NCI-H524 (cell line): ENCODE measurements at places on chromosomes 11 and 22.

GRCh38 chr11:16876053-16876752 is 137.8 kb downstream of the C11orf58 start:
- DNase-seq: no peak

DNA sequence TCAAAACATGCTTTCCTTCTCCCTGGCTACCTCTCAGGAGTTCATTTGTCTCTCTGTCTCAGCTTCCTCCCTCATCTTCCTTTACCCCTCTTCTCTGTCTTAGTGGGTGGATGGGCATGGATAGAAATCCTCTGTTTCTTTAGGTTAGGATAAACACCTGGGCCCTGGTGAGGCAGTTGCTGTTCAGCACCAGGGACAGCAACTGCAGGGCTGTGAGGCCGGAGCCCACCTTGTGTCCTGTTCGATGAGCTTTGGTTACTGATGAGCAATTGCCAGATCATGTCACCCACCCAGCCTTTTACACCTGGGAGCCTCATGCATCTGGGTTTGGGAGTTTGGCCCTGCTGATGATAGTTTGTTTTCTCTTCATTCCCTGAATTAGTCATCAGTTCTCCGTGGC is 6.1 kb upstream of the CRYBB3 start:
- no peak for DNase-seq

DNA sequence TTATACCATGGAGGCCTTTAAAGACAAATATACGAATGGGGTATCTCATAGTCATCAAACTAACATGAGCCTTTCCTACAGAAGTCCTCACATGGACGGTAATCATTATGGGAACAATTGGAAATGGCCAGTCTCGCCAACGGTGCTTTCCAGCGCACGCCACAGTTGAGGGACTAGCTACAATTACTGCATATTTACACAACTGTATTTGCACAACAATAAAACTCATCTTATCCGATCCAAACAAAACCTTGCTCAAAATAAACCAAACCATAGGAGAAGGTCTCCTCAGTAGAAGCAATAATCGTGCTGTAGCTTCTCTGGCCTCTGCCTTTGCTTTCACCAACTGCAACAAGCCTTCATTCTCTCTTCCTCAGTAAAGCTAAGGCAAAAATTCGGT is 5.9 kb downstream of the CADM1 start:
- DNase-seq: no peak

GRCh38 chr22:50236731-50237409 is 8.0 kb downstream of the TUBGCP6 start:
- DNase-seq: peak; percentile 40

DNA sequence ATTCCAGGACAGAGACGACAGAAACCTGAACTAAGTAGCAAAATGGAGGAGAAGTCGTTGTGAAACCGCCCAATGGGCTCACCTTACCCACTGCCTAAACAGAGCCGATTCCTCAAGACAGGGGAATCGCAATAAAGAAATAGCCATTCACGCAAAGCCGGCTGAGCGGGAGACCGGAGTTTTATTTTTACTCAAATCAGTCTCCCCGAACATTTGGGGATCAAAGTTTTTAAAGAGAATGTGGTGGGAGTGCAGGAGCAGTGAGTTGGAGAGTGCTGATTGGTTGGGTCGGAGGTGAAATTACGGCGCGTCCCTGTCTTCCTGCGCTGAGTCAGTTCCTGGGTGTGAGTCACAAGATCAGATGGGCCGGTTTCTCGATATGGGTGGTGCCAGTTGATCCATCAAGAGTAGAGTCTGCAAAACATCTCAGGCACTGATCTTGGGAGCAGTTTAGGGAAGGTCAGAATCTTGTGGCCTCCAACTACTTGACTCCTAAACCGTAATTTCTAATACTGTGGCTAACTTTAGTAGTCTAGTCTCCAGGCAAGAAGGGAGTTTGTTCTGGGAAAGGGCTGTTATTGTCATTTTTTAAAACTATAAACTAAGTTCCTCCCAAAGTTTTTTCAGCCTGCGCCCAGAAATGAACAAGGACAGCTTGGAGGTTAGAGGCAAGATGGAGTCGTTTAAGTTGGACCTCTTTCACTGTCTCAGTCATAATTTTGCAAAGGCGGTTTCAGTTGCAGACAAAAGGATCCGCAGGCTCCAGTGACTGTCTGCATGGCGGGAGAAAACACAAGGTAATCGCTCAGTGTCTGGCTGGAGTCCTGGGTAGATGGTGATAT is 34.1 kb downstream of the OR4D9 start:
- no peak for DNase-seq

DNA sequence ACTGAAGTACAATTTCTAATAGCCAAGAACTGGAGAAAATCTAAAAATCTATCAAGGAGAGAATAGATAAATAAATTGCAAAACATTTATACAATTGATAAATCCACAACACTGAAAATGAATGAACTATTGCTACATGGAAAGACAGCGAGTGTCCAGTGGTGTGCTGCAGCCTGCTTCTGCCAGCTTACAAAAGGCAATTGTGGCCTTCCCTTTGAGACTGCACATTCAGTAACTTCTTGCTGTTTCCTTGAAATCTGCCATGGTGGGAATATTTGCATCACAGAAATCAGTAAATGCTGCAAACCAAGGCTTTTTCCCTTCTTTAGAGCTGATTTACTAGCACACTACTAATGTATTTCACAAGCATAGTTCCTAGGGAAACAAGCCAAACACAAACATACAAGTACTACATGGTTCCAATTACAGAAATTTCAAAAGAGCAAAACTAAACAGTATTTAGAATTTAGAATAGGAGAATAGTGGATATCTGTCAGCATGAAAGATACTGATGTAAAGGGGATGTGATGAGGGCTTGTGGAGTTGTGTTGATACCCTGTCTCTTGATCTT is 76.9 kb upstream of the TRIM77 start:
- DNase-seq: no peak

DNA sequence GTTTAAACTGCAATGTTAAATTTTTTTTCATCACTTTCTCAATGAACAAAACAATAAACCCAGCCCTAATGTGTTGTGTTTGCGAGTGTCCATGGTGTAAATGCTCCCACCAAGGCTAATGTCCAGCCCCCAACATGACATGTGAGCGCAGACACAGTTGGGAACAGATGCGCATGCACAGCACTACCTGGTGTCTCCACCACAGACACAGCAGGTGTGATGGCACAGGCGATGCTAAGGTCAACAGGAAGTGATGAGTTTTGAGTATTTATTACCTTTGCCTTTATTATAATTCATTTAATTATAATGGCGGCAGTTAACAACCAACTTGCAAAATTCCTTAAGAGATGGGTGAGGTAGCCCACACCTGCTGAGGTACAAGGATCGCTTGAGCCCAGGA is 42.9 kb downstream of the MICAL3 start:
- DNase-seq: no peak

- DNase-seq: no peak
These were observed 11.3 kb downstream of the TRIM66 start for GRCh38 chr11:8671193-8671612.

DNA sequence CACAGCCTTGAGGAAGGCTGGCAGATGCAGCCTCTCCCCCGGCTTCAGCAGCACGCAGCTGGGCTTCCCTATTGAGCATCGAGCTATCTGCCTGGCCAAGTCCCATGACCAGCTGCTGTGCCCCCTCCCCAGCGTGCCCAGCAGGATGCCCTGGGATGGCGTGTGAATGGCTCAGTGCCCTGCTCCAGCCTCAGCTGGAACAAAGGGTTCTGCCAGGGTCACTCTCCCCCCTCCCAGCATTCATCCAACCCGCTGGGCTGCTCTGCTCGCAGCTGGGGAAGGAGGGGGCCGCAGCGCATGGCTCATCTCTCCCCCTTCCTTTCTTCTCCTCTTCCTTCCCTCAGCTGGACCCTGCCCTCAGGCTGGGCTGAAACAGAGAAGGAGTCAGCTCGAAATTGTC is 14.5 kb downstream of the LRP4 start:
- no peak for DNase-seq

DNA sequence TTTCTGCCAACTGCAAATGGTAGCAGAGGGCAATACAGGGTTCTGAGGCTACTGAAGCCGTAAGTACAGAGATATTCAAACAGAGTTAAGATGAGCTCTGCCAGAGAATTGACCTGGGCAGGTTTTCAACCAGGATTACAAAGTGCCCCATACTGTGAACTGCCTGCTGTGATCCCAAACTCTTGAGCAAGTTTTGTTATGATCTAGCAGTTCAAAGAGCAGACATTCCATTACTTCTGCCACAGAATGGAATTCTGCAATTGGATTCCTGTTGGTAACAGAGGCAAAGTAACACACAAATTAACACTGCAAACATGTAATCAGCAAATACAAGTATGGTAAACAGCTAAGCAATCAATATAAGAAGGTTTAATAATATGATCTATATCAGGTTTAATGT is 31.2 kb downstream of the ALG9 start:
- DNase-seq: no peak

DNA sequence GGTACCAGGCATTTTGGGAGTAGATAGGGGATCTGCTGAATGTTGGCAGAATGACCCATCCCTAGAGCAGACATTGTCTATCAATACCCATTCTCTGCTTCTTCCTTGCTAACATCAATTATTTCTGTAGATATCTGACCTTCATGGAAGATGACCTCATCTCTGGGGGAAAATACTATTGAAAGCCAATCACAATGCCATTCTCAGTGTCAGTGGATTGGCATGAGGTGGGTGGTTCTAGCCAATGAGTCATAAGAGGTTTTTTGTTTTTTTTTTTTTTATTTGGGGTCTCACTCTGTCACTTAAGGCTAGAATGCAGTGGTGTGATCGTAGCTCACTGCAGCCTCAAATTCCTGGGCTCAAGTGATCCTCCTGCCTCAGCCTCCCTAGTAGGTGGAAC is 42.5 kb downstream of the SNX19 start:
- no peak for DNase-seq

DNA sequence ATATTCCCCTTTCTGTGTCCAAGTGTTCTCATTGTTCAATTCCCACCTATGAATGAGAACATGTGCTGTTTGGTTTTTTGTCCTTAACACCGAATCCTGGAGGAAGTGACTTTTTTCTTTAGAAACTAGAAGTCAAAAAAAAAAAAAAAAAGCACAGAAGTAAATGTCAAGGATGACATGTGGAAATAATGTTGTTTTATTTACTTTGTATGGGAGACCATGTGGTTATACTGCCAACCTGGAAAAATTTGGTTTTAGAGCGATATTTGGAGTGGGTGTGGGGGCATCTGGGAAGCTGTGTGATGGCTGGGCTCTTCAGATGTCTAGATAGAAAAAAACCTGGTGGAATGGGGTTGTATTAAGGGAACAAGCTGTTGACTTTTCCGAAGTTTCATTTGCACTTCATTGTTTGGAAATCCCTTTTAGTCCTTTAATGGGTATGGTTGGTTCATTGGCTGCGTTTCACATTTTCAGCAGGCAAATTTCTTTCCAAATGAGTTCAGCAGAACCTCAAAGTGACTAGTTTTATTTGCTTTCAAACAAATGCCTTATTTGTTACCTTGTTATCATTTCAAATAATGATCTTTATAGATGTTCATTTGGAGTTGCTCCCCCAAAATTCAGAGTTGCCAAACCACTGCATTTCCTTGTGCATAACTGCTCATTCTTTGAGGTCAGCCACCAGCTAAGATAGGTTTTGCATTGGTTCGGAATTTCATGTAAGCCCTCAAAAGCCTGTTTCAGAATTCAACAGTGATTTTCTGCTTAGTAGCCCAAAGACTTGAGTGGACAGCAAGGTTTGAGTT is 508.2 kb downstream of the METTL15 start:
- DNase-seq: no peak

DNA sequence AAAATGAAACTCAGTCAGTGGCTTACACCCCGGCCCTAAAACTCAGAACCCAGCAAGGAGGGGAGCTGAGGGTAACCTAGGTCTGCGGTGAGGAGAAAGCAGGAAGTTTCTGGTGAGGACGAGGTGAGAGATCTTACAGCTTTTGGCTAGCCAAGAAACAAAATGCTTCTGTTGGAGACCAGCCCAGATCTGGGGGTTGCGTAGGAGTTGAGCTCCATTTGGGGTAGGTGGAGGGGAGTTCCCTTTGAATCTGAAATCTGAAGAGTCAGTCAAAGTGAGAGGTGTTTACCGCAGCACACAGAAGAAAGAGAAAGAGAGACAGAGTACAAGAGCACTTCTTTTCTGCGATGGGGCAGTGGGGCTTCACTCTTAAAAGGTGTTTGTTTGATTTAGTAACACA is 29.6 kb downstream of the EHF start:
- DNase-seq: no peak

- DNase-seq: no peak
These were observed 12.8 kb downstream of the CTSC start for GRCh38 chr11:88324562-88325345.

- DNase-seq: no peak
These were observed 1.9 kb downstream of the ANKRD54 start for GRCh38 chr22:37842015-37842793.

DNA sequence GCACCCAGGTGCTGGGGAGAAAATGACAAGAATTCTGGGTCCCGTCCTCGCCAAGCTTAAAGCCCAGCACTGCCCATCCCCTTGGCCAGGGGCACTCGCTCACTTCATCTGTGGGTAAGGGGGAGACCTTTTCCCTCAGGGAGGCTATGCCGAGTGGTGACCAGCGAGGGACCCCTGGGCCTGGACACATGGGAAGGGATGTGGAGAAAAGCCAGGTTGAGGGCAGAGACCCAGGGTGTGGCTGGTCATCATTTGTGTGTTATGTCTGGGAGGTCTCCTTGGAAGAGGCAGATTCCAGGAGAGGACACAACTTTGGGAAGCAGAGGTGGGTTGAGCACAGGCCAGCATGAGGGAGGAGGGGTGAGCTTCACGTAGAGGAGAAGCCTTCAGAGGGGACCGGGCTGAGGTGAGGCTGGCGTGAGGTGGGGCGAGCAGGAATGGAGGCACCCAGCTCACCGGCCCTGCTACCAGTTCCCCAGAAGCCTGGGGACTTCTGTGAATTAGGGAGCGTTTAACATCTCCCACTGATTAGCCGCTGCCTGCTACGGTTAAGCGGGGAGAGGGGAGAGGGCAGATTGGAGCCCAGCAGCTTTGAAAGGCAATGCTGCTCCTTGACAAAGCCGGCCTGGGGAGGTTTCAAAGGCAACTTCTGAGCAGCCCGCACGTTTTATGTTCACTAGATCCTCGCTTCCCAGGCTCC is 25.8 kb upstream of the NECTIN1 start:
- no peak for DNase-seq

DNA sequence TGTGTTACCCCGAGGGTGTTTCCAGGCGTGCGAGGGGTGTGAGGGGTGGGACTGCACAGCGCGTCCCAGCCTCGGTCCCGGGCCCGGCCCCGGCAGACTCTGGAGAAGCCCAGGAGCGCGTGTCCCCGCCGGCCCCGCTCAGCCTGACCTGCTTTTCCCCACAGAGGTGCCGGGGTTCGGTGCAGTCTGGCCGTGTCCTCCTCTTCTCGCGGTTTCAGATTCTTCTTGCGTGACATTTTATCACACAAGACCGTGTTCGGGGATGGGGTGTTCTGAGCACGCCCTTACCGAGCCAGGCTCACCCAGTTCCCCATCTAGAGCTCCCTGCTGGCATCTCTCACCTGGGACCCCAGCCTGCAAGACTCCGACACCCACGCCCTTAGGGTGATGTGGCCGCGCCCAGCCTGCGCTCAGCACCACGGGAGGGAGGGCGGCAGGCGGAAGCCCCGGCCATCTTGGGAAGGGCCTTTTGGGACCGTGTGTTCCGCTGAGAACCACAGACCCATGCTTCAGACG is 775.6 kb downstream of the BRD1 start:
- no peak for DNase-seq

GRCh38 chr11:11985016-11985715 is 23.3 kb downstream of the DKK3 start:
- no peak for DNase-seq
